Neural crest cell (in vitro differentiated cells): ENCODE measurements at places on chromosomes 2 and 18. TPM values are rescaled to one million over a fixed set of nuclear protein-coding genes. Genes with fewer than 3 reads are reported as not detected.

GRCh38 chr2:96690306-96691021 lies 47.9 kb downstream of the FER1L5 start:
- no peak overlapping the region for H3K27ac ChIP-seq
- no peaks in the 10 kb centered on the region for H3K36me3 ChIP-seq
- H3K27me3 ChIP-seq = no peaks in the 10 kb centered on the region
- no peak overlapping the region for H3K4me3 ChIP-seq
- H3K4me1 ChIP-seq = no peaks in the 10 kb centered on the region
- no peak for DNase-seq

- H3K27ac ChIP-seq = no peak overlapping the region
- H3K27me3 ChIP-seq = peaks cover 5% of the 10 kb centered on the region
- H3K4me1 ChIP-seq = no peaks in the 10 kb centered on the region
- H3K36me3 ChIP-seq = no peaks in the 10 kb centered on the region
- no peak overlapping the region for H3K4me3 ChIP-seq
These were observed 30.8 kb upstream of the ZNF396 start for GRCh38 chr18:35407871-35408481.

- peaks cover 13% of the 10 kb centered on the region for H3K4me1 ChIP-seq
- no peaks in the 10 kb centered on the region for H3K36me3 ChIP-seq
- H3K4me3 ChIP-seq = no peak overlapping the region
- no peak for DNase-seq
- no peaks in the 10 kb centered on the region for H3K27me3 ChIP-seq
These were observed 814.1 kb upstream of the SALL3 start for GRCh38 chr18:78165525-78165924.

The ZSWIM2 gene
- total RNA-seq = not detected in 2 replicates
